ENCODE measurements at places on chromosomes 6 and 20.

DNA sequence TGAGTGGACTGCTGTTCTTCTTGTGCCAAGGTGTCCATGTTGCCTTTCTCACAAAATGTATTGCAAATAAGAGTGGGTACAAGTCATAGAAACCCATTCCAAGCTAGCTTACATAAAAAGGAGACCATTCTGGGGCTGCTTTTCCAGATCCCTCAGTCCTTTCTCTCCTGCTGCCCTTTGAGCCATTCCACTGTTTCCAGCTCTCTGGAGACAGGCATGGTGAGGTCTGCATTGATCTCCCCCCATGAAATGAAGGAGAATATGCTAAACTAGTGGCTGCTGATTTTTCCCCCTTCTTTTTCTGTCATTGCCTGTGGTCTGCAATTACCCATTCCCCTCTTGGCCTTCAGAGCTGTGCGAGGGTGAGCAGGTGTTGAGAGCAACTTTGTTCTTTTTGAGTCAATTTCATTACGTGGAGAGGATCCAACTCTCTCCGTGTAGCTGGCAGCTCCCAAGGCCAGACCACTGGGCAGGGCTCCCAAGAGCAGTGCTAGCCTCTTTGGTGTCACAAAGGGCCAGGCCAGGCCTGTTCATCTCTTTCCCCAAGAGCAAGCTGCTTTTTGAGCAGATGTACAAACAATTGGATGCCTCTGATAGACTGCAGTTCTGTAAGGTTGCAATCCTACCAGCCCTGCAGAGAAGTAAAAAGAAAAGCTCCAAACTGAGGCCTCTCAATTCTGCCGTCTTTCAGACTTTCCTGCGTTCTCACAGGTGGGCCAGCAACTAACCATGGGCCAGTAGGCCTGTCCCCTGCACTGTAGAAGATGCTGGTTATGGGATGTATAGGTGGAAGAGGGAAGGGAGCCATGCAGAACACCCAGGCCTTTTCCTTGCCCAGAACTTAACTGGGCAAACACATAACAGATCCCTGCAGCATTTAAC, 96.1 kb upstream of the ARMC2 start:
- no peak for DNase-seq

DNA sequence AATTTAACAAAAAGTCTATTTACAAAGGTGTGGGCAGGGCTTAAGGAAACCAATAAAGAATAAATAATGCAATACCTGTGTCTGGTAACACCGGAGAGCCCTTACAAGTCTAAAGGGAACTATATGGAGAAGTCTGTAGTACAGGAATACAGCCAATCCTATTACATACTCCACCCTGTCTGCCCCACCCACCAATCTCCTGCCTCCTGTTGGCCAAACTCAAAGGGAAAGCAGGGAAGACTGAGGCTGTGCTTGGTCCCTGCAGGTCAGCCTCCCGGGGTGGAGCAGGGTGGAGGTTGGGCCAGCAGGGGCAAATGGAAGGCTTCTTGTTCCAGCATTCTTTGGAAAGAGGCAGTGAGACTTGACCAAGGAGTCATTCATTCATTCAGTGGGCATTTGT, 31.5 kb downstream of the METTL24 start:
- DNase-seq, result no peak

DNA sequence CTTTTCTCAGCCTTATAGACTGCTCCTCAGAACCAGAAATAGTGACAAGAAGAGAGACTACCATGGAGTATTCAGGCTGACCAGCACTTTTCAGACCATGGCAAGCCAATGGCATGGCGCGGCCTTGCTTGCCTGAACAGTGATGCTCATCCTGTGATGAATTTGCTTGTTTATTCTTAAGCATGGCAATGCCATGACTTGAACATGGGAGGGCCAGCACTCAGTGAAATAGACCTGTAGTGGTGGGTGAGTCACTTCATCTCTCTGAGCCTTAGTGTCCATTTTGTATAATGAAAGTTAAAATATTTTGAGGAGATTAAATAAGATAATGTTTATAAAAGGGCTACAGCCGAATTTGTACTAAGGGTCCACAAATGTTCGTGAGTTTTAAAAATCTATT, 79.1 kb downstream of the LRRC1 start:
- no peak for DNase-seq

- DNase-seq, result no peak
Measured at GRCh38 chr6:1473166-1473565, 83.8 kb downstream of the FOXF2 start.

DNA sequence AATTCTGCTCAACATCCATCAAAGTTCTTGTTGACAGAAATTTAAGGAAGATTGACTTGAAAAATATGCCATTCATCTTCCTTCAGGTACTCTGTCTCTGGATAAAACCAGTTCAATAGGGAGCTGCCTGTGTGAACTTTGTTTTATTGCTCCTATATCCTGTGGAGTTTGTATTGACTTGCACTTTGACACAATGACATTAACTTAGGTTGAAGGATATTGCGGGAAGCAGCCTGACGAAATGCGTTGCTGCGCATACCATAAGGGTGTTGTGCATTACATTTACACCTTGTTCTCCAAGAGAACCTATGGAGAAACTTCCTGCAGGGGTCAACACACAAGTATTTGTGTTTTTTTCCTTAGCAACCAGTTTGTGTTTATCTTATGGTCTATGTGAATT, 185.4 kb upstream of the GRIK2 start:
- no peak for DNase-seq

GRCh38 chr6:26172608-26172968, 85.4 kb downstream of the HFE start:
- DNase-seq, result no peak

DNA sequence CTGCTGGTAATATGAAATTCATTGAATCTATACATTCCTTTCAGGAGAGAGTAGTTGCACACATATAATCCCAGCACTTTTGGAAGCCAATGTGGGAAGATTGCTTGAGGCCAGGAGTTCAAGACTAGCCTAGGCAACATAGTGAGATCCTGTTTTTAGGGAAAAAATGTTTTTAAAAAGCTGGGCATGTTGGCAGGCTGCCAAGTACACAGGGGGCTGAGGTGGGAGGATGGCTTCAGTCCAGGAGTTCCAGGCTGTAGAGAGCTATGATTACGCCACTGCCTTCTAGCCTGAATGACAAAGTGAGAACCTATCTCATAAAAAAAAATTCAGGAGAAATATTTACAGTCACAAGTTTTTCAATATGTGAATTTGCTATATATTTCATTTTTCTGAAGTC, 71.9 kb downstream of the GRM1 start:
- DNase-seq, result no peak

DNA sequence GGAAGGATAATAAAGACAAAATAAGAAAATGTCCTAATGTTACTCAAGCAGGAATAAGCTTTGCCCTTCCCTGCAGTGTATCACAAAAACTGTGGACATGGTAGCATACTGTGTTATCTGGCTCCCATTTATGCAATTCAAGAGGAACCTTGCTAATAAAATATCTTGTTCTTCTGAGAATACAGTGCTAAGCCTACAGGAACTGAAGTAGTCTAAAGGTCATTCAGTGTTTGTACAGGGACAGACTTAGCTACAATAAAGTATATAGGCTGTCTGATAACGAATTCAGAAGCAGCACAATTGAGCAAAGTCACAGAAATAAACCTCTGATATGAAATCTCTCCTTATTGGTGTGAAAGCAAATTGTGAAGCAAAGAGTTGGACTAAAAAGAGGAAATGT, 59.6 kb upstream of the SDHAF4 start:
- DNase-seq, result no peak

GRCh38 chr6:35486005-35486925, 10.6 kb downstream of the TEAD3 start:
- no peak for DNase-seq

- peak; percentile 60 for DNase-seq
Measured at GRCh38 chr6:16471222-16471909, 233.0 kb downstream of the GMPR start.

GRCh38 chr6:44176130-44176761, 17.6 kb downstream of the CAPN11 start:
- DNase-seq, result no peak

All from NCI-H524 treated with DMSO at 0.1 percent for 48 hours (cell line).